Vagina (tissue), 2 donors: ENCODE measurements at places on chromosomes 2 and 18.

DNA sequence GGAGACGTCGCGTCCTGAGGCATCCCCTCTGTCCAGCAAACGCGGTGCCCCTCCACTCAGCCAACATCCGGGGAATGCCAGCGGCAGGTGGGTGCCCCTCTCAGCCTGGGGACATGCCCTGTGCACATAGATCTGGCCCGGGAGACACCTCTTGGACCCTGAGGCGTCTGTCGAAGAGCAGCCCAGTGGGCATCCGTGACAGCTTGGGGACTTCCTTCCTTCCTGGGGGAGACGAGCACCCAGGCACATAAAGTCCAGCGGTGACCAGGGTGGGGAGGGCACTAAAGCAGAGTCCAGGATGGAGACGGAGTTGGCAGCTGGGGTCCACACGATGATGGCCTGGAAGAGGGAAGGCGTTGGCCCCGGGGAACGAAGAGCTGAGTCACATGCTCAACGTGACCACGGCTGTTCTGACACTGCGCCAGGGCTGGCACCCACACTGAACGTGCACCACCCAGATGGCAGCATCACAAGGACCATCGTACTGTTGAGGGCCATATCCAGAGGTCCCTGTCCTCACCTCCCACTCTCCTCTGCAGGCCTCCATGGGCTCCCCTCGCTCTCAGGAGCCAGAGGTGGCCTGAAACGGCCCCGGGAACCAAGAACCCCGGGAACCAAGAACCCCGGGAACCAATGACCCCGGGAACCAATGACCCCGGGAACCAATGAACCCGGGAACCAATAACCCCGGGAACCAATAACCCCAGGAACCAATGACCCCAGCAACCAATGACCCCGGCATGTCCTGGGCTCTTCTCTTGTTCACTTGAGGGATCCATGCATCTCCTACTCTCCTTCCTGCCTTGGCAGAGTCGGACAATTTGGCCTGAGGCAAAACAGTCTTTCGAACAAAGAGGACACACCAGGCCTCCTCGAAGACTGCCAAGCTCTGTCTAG lies 22.6 kb downstream of the HDAC4 start:
- H3K4me3 ChIP-seq = no peak overlapping the region
- DNase-seq = no peak
- no peaks in the 10 kb centered on the region for H3K27me3 ChIP-seq
- no peak overlapping the region for H3K27ac ChIP-seq
- no peaks in the 10 kb centered on the region for H3K36me3 ChIP-seq
- peaks cover 8% of the 10 kb centered on the region for H3K4me1 ChIP-seq

- H3K36me3 ChIP-seq = no peaks in the 10 kb centered on the region
- H3K4me3 ChIP-seq = no peak overlapping the region
- DNase-seq = no peak
- no peaks in the 10 kb centered on the region for H3K4me1 ChIP-seq
- H3K27ac ChIP-seq = no peak overlapping the region
Measured at GRCh38 chr18:35431374-35431741, 54.2 kb upstream of the ZNF396 start.

GRCh38 chr2:218036371-218036770 lies 32.7 kb upstream of the RUFY4 start:
- no peak overlapping the region for H3K4me3 ChIP-seq
- no peaks in the 10 kb centered on the region for H3K36me3 ChIP-seq
- peaks cover 12% of the 10 kb centered on the region for H3K4me1 ChIP-seq

DNA sequence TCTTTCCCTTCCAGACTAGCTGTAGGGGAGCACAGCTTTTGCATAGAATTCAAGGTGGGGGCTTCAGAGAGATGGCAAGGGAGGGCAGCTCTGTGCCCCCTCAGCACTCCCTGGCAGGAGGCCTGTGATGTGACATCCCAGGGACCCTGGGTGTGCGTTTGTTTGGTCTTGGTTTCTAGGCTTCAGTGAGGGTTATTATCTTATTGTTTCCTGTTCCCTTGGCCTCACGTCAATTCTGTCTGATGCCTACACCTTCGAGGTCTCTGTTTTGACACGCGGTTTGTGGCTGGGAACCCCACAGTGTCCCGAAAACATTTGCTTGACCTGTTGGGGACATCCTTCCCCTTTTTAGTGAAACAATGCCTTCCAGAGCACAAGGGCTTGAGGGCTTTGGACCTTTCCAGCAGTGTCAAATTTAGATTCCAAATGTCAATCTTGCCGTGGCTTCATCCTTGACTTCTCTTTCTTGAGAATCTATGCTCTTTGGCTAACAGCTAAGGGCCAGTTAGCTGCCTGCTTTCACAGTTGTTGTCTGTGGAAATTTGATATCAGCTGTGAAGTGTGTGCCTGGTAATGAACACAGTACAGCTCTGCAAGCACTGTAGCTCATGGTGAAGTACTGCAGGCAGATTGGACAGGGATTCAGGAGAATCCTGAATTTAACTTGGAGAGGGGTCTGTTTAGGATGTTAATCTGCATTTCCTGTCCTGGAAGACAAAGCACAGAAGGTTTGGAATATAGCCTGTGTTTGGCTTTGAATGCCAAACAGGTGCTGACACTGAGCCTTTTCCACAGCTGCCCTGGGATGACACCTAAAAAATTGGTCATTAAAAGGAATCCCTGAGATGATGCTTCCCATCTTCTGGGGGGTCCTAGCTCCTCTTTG lies 108.2 kb upstream of the CXCR4 start:
- H3K27ac ChIP-seq = no peak overlapping the region
- H3K4me3 ChIP-seq = no peak overlapping the region
- H3K27me3 ChIP-seq = no peaks in the 10 kb centered on the region
- no peak for DNase-seq
